DMS79 treated with DMSO at 0.1 percent for 48 hours (cell line): ENCODE measurements at places on chromosomes 5 and 9.

- DNase-seq = no peak
These were observed 34.1 kb downstream of the IRF1 start for GRCh38 chr5:132456296-132456986.

DNA sequence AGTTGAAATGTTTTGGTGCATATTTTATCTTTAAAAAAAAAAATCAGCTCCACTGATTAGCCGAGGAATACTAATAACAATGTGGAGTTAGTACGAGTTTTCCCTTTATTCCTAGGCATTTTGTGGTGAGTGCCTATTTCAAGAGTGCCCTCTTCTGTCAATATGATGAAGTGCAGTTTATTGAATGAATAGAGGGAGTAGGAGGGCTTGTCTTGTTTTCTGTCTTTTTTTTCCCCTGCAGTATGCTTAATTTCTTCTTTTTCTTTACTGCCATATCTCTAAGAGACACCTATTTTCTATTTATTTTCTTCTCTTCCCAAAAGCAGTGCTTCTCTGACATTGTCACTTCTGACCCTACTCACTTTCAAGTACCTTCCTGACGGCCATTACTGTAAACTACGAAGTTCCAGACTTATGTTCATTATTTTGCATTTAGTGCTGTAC, 169.6 kb upstream of the PITX1 start:
- peak; percentile 4 for DNase-seq

DNA sequence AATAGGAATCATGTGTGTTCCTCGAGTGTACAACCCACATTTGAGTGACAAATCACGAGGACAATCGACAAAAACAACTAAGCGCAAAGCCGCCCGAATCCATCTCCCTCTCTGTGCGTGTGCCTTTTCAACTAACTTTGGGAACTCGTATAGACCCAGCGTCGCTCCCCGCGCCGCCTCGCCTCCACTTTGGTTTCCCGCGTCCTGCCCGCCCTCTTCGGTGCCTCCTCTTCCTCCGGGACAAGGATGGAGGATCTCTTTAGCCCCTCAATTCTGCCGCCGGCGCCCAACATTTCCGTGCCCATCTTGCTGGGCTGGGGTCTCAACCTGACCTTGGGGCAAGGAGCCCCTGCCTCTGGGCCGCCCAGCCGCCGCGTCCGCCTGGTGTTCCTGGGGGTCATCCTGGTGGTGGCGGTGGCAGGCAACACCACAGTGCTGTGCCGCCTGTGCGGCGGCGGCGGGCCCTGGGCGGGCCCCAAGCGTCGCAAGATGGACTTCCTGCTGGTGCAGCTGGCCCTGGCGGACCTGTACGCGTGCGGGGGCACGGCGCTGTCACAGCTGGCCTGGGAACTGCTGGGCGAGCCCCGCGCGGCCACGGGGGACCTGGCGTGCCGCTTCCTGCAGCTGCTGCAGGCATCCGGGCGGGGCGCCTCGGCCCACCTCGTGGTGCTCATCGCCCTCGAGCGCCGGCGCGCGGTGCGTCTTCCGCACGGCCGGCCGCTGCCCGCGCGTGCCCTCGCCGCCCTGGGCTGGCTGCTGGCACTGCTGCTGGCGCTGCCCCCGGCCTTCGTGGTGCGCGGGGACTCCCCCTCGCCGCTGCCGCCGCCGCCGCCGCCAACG, at the start of gene GPR150:
Gene GPR150 (plus strand): TSS at position 58 of the 840 bp plus-strand sequence. CDS start 189 bp downstream, at position 247.
- DNase-seq = peak; percentile 30

GRCh38 chr9:35932735-35933134, 23.4 kb downstream of the SPAAR start:
- no peak for DNase-seq

DNA sequence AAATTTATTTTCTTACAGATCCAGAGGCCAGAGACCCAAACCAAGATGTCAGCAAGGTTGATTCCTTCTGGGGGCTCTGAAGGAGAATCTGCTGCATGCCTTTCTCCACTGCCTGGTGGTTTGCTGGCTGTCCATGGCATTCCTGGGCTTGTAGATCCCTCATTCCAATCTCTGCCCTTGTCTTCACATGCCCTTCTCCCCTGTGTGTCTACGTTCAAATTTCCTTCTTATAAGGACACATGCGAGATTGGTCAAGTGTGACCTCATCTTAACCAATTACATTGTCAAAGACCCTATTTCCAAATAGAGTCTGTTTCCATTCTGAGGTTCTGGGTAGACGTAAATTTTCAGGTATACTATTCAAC, 84.5 kb upstream of the RAI14 start:
- DNase-seq = no peak

- no peak for DNase-seq
These were observed 3.3 kb downstream of the SLC46A2 start for GRCh38 chr9:112887381-112887780.

- DNase-seq = no peak
These were observed 63.4 kb downstream of the ALDH7A1 start for GRCh38 chr5:126531543-126532120.

GRCh38 chr9:80491086-80491696, 919.4 kb downstream of the TLE4 start:
- no peak for DNase-seq

DNA sequence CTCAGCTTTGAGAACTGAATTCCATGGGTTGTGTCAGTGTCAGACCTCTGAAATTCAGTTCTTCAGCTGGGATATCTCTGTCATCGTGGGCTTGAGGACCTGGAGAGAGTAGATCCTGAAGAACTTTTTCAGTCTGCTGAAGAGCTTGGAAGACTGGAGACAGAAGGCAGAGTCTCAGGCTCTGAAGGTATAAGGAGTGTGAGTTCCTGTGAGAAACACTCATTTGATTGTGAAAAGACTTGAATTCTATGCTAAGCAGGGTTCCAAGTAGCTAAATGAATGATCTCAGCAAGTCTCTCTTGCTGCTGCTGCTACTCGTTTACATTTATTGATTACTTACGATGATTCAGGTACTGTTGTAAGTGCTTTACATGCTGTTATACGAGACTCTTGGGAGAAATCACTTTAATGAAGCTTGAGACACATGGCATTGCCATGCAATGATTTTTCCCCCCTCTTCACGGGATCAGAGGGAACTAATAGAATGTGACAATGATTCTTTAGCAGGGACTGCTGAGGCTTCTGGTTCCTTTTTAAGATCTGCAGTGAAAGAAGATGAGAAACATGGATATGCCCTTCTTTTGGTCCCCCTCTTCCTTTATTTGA, 63.8 kb downstream of the PTTG1 start:
- DNase-seq = no peak
